ENCODE measurements at places on chromosomes 1 and 21.
A peak's percentile ranks its signal among the peaks of the same experiment; 100 is the strongest.

DNA sequence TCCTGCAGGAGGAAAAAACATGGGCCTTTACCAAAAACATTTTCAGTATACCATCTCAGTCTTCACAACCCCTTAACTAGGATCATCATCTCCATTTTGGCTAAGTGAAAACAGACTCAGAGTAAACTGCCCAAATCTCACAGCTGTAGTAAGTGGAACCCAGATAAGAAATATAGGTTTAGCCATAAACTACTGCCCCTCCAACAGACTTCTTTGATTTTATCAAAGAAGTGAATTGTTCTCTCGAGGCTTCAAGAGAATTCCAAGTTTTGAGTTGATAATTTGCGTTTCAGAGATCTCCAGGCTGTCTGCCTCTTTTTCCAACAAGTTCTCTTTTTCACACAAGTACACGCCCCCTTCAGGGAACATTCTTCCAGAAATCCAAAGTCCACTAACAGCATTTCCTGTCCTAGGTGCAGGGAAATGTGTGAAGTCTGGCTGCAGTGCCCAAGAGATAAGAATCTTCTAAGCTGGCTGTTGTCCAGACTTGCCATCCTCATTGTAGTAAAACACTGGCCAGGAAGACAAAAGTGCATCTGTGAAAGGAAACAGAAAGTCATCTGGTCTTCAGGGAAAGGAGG is 30.8 kb downstream of the RNF19B start:
- no peak for DNase-seq

DNA sequence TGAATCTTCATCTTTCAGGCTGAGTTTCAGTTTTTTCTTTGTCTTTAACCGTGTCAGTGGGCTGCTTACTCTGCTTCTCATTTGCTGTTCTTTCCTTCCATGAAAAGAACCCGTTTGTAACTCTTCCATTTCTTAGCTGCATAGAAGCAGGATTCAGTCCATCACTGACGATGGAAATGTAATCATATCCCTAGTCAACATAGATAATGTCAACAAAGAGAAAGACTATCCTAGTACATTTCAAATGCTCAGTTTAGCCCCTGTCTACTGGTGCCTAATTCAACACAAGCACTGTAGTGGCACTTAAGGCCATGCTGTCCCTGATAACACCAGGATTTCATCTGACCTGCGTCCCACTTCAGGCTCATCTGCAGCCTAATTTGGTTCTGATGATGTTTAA is 376 bp downstream of the GBP1 start:
- no peak for DNase-seq

- no peak for DNase-seq
Observed at GRCh38 chr1:48215222-48215621, 7.3 kb upstream of the SLC5A9 start.

- no peak for DNase-seq
Observed at GRCh38 chr1:150141452-150141851, 8.3 kb upstream of the PLEKHO1 start.

- DNase-seq: no peak
Observed at GRCh38 chr1:159827549-159827948, 876 bp downstream of the SLAMF8 start.

DNA sequence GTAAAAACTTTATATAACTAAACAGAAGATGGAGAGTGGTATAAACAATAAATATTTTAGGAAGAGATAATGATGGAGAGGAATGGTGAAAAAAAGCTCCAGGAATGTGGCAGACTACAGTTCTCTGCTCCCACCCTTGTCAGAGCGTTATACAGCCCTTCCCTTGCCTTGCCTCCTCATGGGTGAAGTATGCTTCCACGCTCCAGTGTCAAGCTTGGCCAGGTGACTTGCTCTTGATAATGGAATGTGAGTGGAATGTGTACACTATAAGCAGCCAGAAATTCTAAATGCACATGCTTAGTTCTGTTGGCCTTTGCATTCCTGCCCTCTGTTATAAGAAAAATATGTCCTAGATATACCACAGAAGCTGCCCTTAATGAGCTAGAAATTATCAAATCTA is 24.7 kb upstream of the POGK start:
- no peak for DNase-seq

- no peak for DNase-seq
Observed at GRCh38 chr1:207414606-207415108, 39.5 kb upstream of the CR2 start.

DNA sequence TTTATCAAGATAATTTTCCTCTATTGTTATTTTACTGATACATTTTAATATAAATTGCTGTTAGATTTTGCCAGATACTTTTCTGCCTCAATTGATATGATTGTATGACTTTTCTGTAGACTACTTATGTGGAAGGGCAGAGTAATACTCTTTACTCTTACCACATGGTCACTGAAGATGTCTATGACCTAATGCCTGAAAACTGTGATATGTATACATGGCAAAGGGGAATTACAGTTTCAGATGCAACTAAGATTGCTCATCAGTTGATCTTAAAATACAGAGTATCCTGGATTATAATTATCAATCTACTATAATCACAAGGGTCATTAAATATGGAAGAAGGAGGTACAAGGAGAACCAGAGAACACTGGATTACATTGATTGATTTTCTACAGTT is 1528.0 kb downstream of the BRINP3 start:
- no peak for DNase-seq

GRCh38 chr21:45326891-45327440 is 39.3 kb upstream of the POFUT2 start:
- DNase-seq: no peak

DNA sequence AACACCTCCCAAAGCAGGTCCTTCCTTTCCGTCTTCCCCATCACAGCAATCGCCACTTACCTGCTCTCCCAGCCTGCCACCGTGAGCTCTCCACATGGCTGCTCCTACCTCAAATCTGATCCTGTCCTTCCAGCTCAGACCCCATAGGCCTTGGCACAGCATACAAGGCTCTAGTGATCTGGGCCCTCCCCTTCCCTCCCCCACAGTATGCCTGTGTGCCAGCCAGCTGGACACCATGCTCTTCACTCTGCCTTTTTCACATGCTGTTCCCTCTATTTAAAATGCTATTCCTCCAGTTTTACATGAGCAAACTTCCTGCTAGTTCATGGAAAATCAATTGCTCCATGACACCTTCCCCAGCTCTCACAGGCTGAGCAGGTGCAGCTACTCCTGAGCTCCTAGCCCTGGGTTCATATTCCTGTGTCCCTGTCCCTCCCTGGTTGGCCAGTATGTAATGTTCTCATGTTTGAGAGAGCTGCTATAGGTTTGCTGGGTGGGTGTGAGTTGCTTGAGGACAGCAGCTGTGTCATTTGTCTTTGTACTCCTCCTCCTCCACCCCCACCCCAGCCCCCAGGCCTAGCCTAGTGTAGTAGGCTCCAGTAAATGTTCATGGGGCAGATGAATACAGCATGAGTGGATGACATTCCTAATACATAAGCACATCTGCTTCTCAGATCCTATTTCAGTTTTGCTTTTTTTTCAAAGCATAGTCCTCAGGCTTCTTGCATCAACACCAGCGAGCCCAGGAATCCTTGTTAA is 6.3 kb upstream of the TNNT2 start:
- no peak for DNase-seq

DNA sequence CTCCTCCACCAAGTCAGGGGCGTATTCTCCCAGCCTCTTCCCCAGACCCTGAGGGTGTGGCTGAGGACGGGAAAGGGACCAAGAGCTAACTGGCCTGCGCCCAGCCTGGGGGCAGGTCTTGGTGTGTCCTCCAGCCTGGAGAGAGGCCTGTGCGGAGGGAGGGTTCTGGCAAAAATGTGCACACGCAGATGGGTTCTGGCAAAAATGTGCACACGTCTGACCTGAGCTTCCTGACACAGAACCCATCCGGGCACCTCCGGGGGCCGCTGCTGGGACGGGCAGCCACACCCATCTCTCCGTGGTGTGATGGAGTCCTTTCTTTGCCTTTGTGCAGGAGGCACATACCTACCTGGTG is 23.1 kb upstream of the PKP1 start:
- no peak for DNase-seq

- DNase-seq: no peak
Observed at GRCh38 chr1:30250984-30251850, 472.2 kb downstream of the MATN1 start.

GRCh38 chr1:212537610-212538009 is 71.0 kb upstream of the ATF3 start:
- no peak for DNase-seq

- no peak for DNase-seq
Observed at GRCh38 chr1:13807209-13807608, 107.2 kb downstream of the PRDM2 start.

DNA sequence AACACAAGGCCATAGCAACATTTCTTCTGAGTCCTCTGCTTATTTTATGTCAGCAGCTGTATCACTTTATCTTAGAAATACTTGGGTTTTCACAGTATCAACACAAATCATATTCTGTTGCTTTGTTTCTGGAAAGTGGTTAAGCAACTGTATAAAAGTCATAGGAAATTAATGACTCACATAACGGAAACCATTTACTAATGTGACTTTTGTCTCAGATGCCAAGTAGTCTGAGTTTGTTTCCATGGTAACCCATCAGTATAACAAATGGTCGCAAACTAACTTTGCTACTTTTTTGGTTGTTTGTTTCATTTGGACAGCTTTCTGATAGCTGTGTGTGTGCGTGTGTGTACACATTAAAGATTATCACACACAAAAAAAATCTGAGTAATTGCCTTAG is 31.1 kb downstream of the EEIG2 start:
- no peak for DNase-seq

- no peak for DNase-seq
Observed at GRCh38 chr1:175073633-175074032, 6.0 kb downstream of the TNN start.

DNA sequence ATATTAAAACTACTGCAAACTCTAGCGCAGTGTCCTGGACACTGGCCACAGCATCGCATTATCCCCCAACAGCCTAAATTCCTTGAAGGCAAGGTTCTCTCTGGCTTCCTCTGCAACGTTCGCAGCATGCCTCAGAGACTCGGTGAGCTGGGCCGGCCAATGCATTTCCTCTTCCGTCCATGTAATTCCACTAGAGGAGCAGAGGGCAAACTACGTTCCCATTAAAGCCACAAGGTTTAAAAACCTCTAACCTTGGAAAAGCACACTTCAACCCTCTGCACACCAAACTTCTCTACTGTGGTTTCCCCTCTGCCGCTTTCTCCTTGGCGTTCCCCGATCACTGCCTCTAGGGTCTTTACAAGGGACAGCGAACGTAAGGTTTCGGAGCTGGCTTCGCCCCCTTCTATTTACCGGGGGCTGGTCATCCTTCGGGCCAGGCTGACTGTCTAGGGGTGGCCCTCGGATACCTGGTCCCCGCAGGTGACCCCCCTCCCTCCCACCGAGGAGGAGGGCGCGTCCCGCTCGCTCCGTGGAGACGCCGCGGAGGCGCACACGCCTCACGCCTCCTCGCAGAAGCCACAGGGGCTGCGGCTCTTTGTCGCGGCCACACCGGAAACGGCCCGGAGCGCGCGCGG is 456 bp upstream of the SMYD2 start:
- no peak for DNase-seq

- DNase-seq: no peak
Observed at GRCh38 chr1:227895828-227896685, 51.7 kb downstream of the WNT9A start.

DNA sequence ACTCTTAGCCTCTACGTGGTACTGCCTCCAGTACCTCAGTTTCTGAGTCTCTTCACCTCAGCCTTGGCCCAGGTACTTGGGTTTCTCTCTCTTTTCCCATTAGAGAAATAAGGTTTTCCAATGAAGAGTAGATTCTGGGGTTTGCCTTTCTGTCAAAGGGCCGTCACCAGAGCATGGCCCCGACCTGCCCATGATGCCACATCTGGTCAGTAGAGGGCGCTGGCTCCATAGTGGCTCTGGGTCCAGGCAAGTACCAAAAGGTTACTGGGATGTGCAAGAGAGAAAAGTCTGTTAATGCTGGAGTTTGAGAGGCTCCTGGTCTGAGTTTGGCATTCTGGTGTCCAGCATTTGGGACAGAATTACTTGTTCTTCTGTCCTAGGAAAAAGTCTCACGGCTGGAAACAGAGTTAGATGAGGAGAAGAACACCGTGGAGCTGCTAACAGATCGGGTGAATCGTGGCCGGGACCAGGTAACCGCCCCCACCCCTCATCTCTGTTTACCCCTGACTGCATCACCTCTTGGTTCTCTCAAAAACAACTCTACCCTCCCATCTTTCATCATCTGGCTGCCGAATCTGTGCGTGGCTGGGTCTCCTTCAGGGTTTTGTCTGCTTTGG is 5.3 kb upstream of the TUFT1 start:
- DNase-seq: peak; percentile 65

GRCh38 chr1:184975208-184975870 is 1.0 kb upstream of the NIBAN1 start:
- DNase-seq: no peak

DNA sequence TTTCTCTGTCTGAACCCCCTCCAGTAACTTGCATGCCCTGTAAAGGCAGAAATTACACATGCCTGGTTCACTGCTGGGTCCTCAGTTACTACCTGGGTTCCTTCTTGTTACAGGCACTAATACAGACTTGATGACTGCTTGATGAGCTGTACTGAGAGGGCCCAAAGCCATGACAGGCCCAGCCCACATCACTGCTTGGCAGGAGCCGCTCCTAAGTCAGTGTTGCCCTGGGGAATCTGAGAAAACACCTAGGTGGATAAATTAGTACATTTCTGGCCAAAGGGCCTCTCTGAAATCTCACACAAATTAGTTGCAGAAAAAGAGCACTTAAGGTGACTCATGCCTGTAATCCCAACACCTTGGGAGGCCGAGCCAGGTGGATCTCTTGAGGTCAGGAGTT is 37.8 kb upstream of the IRF2BP2 start:
- no peak for DNase-seq

- DNase-seq: no peak
Observed at GRCh38 chr1:34532113-34532512, 222.7 kb upstream of the GJB5 start.

- DNase-seq: no peak
Observed at GRCh38 chr1:172383536-172383935, 36.9 kb upstream of the C1orf105 start.

- no peak for DNase-seq
Observed at GRCh38 chr1:233086961-233087881, 136.8 kb downstream of the NTPCR start.

DNA sequence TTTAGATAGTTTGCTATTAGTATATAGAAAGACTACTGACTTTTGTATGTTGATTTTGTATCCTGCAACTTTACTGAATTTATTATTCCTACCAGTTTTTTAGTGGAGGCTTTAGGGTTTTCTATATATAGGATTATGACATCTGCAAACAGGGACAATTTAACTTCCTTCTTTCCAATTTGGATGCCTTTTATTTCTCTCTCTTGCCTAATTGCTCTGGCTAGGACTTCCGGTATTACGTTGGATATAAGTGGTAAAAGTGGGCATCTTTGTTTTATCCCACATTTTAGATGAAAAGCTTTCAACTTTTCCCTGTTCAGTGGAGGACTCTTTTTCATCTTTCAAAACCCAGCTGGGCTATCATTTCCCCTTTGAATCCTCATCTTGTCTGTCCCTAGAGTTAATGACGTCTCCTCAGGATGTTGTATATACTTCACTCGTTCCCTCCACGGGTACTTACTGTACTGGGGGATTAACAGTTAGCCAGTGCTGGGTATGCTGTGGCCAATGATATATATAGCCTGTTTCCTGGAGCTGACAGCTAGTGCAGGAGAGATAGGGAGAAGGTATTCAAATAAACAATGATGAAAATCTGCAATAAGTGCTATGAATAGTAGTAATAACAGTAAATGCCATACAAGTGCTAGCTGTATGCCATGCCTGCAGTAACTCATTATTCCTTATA is 9.8 kb downstream of the ACOT11 start:
- no peak for DNase-seq
